ENCODE measurements at places on chromosomes 6 and 20.

DNA sequence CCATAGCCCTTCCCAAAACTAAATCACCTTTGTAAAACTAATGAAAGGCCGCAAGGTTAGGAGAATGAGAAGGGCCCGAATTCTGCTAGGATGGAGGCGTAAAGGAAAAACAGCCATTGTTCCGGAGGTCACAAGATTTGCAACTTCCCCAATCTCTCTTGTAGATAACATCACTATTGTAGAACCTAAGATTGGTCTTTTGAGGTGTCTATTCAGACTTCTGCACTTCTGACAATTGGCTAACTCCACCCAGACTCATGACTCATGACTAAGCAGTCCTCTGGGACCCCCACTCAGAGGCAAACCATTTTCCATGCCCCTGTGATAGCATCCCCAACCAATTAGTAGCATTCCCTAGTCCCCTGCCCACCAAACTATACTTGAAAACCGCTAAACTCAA is 210.5 kb upstream of the SHLD1 start:
- ATAC-seq = no peak

- no peak for ATAC-seq
Measured at GRCh38 chr20:9877932-9878495, 39.1 kb upstream of the PAK5 start.

DNA sequence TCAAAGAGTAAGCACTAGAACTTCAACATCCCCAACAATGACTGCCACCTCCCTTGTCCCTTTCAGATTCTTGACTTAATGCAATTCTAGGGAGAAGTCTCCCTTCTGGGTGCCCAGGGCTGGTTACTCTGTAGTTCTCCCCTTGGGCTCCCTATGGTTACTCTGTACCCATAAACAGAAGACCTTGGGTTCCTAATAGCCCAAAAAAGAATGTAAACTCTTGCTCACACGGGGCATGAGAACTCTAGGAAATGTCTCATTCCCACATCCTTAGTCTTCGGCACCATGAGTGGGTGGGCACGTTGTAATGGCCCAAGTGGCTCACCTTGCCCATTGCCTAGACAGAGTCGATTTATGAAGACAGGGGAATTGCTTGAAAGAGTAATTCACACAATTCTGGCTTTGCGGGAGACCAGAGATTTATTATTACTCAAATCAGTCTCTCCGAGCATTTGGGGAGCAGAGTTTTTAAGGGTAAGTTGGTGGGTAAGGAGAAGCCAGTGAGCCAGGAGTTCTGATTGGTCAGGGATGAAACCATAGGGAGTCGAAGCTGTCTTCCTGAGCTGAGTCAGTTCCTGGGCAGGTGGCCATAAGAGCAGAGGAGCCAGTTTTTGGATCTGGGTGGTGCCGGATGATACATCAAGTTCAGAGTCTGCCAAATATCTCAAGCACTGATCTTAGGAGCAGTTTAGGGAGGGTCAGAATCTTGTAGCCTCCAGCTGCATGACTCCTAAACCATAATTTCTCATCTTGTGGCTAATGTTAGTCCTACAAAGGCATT is 61.2 kb upstream of the SIRPG start:
- no peak for ATAC-seq

- ATAC-seq = no peak
Measured at GRCh38 chr20:9051508-9051907, 17.4 kb upstream of the PLCB4 start.

- no peak for ATAC-seq
Measured at GRCh38 chr6:146123616-146124015, 94.8 kb downstream of the GRM1 start.

Data from stimulated activated memory B cell treated with anti-CD40 and anti-IgM and Interleukin-4, amounts not matched to agents 10 μg/mL and 1 μg/mL and 100 μg/mL, for 72 hours (primary cell).